Karpas-422 (cell line): ENCODE measurements at places on chromosomes 4 and X.

GRCh38 chr4:40992472-40993295 is 221.7 kb downstream of the APBB2 start:
- DNase-seq: no peak

DNA sequence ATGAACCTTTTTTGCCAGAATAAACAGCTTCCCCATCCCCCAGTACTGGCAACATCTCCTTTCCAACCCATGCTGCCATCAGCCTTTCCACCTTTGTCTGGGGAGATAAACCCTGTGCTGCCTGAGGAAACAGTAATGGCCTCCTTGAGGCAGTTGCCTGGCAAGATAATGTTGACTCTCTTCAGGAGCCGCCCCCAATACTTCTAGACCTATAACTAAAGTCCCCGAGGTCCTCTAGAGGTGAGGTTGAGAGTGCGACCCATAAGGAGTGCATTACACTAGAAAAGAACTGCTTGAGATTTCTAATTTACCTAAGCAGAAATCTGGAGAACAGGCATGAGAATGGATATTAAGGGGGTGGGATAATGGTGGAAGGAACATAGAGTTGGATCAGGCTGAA is 963.2 kb upstream of the PCDH7 start:
- no peak for DNase-seq

- no peak for DNase-seq
Measured at GRCh38 chr4:16993956-16994840, 95.8 kb upstream of the LDB2 start.

DNA sequence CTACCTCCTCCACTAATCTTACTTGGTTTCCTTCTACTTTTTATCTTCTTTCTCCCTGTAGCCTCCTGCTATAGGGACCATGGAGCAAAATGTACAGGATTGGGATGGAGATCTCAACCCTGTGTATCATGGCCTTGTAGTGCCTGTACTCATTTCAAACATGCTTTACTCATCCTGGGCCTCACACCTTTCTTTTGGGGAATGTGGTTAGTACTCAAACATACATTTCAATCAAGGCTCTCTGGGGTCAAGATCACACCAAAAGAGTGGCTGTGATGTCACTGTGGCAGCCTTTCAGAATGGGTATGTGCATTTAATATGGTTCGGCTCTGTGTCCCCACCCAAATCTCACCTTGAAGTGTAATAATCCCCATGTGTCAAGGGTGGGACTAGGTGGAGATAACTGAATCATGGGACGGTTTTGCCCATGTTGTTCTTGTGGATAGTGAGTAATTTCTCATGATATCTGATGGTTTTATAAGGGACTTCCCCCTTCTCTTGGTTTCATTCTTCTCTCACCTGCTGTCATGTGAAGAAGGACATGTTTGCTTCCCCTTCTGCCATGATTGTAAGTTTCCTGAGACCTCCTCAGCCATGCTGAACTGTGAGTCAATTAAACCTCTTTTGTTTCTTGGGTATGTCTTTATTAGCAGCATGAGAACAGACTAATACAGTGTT is 205.1 kb downstream of the RASL11B start:
- peak; percentile 2 for DNase-seq

GRCh38 chr4:156578005-156578404 is 393.6 kb downstream of the PDGFC start:
- DNase-seq: peak; percentile 25

GRCh38 chr4:48071191-48071590 is 54.6 kb downstream of the NIPAL1 start:
- no peak for DNase-seq

- DNase-seq: no peak
Measured at GRCh38 chrX:101163166-101163565, 56.4 kb upstream of the DRP2 start.

DNA sequence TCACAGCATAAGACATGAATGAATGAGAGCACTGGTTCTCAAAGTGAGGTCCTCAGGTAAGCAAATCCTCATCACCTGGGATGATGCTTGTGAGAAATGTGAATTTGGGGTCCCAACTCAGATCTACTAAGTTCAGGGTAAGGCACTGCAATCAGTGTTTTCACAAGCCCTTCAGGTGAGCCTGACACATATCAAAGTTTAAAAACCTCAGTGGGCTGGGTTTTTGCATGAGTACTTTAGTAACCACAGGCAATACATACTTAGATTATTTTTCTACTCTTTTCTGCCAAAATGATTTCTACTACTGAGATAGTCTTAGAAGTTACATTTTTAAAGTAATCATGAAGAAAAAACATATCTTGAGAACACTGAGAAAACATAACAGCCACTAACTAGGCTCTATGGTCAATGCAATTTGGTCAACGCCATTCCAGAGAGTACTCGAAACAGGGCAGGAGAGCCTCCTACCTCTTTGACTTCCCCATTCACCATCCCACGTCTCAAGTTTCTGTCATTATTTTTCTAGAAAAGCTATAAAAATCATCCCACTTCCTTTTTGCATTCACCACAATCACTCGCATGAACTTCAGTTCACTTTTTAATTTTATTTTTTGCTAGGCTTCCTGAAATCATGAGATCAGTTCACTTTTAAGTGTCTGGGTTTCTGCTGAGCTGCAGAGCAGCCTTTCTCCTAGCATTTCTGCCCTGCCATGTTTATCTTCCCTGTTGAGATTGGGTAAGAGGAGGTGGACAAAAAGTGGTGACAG is 73.8 kb downstream of the MFAP3L start:
- DNase-seq: no peak

GRCh38 chrX:39205467-39205866 is 404.2 kb downstream of the MID1IP1 start:
- no peak for DNase-seq

GRCh38 chrX:129493643-129494042 is 29.6 kb downstream of the SMARCA1 start:
- no peak for DNase-seq

DNA sequence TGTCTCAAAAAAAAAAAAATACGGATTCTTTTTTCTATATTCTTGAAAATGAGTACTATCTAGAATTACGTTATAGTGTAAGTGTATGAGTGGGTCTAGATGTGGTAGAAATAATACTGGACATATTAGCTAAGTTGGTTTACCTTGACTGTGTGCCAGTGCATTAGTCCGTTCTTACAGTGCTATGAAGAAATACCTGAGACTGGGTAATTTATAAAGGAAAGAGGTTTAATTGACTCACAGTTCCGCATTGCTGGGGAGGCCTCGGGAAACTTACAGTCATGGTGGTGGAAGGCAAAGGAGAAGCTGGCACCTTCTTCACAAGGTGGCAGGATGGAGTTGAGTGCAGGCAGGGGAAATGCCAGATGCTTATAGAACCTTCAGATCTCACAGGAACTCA is 92.4 kb downstream of the ARHGAP10 start:
- no peak for DNase-seq

DNA sequence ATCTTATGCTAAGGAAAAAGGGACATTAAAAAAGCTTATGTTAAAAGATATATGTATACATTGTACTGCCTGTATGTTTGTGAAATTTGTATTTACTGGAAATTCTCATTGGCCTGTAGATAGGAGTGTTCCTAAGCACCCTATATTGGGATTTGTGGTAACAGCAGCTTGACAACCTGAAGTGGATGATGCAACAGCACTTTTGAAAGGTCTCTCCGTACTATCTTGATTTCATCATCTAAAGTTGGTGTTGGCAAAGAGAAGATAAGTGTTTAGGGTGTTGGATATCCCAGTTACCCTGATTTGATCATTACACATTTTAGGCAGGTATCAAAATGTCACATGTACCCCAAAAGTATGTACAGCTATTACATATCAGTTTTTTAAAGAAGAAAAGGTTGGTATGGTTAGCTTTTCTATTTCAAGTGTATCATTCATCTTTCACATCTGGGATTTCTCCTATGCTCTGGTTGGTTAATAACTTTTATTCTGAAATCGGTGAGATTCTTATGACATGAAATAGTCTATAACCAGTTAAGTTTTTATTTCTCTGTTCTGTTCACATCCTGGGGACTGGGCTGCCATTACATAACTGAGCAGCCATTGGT is 10.3 kb downstream of the HADH start:
- DNase-seq: no peak

GRCh38 chrX:19863857-19864223 is 23.6 kb downstream of the SH3KBP1 start:
- peak; percentile 82 for DNase-seq

- DNase-seq: no peak
Measured at GRCh38 chr4:102543030-102543928, 42.1 kb downstream of the NFKB1 start.

DNA sequence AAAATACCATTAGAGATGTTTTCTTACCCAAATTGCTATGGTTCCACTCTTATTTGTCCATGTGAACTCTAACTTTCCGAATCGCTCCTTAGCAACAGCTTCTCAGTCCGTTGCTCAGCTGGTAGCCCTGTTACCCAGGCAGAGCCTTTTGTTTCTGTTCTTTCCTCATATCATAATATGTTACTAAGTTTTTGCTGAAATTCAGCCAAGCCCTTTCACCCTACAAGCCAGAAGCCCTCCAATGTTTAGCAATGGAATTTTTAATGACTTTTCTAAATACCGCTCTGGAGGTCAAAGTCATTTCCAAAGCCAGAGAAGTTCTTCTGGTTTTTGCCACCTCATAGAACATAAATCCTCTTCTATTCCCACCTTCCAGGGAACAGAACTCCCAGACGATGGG is 1029.5 kb downstream of the C4orf33 start:
- no peak for DNase-seq

- DNase-seq: peak; percentile 84
Measured at GRCh38 chr4:4430492-4431195, 43.7 kb downstream of the NSG1 start.

GRCh38 chrX:31323658-31324057 is 251.8 kb upstream of the FTHL17 start:
- no peak for DNase-seq

DNA sequence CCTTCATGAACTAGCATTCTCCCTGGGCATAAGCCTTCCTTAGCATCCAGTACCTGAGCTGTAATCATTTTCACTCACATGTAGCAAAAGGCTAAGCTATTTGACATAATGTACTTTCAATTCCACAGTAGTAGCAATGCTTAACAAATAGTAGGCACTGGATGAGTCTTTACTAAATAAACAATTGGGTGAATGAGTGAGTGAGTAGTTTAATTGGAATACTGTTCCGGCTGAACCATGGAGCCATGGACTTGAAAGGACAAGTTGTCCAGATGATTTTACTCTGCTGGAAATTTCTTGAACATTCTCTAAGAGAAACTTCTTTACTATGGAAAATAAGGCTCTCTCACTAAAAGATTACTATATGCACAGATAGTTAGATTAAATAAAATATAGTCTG is 159.3 kb downstream of the FAM47B start:
- DNase-seq: no peak

- no peak for DNase-seq
Measured at GRCh38 chr4:153661215-153661822, 22.8 kb upstream of the TLR2 start.

DNA sequence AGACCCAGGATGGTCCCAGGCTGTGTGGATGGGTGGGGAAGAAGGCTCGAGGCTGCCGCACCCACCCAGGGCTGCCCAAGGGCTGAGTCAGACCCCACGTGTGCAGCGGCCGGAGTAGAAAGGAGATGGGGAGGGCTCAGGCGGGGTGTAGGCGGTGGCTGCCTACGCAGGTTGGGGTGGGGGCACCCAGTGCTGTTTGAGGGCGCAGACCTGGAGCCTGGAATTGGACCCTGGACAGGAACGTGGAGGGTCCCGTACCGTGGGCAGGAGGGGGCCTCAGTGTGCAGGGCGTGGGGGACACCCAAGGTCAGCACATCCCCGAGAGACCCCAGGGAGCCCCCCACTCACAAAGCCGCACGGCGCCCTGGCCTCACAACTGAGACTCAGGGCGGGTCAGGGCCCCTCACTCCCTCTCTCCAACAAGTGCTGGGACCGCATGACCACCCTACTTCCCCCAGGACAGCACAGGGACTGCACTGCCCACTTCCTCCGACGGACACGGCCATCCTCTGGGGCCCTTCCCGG is 79.9 kb downstream of the FAM53A start:
- DNase-seq: no peak

DNA sequence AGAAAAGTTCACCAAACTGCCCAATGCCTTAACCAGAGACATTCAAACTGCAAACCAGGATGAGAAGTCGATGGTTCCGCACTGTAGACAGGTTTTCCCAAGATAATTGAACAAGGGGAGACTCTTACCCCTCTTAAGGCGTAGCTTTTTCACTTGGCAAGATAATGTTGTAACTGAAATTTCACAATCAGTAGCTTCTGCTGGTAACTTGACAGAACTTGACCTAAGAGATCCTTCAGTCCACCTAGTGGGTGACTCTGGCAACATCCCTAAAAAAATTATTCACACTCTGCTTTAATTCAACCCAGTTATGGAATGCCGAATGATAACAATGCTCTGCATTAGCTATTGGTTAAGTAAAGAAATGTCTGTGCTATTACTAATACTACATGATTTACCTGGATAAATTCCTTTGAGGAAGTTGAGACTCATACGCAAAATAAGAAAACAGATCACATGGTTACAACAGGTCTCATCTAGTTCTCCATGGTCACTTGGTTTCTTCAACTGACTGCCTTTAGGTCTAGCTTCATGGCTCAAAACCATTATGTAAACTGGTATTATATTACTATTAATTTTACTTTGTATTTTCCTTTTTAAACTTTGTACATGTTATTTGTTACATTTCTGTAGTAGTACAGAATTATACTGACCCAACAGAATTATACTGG is 9.1 kb downstream of the ELF2 start:
- DNase-seq: peak; percentile 63

GRCh38 chrX:130680164-130681035 is 222.6 kb downstream of the ENOX2 start:
- no peak for DNase-seq

DNA sequence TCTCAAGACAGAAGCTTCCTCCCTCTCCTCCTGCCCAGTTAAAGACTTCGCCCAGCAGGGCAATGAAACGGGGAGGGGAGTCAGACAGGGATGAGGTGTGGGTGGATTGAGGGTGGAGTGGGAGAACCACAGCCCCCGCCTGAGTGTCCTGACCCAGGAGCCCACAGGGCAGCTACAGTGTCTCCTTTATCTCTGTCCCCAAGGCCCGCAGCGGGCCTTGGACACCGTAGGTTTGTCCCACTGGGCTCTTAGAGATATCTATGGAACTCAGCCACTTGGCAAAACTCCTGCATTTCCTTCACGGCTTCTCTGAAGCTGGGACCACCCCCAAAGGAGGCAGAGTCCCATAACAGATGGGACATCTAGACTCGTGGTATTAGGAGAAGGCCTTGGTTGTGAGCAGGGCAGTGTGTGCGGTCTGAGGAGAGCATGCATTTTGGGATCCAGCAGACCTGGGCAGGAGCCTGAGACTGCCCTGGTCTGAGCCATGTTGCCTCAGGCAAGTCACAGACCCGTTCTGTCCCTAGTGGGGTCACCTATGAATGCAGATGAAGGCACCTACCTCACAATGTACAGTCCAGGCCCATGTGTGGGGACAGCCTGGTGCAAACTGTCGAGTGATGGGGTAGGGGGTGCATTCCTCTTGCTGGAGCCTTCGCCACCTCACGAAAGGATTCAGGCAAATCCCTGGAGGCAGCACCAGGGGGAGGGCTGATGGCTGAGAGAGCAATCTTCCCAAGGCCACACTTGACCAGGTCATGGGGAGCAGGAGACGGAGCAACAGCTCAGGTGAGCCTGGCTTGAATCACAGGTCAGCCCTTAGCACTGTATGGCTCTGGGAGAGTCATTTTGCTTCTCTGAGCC is 225.7 kb upstream of the PSAPL1 start:
- no peak for DNase-seq

GRCh38 chrX:101677028-101677427 is 17.4 kb upstream of the ARMCX2 start:
- no peak for DNase-seq
